ENCODE measurements at places on chromosomes 7 and 10.

- no peak for DNase-seq
Measured at GRCh38 chr7:151679881-151680612, 160.4 kb upstream of the RHEB start.

DNA sequence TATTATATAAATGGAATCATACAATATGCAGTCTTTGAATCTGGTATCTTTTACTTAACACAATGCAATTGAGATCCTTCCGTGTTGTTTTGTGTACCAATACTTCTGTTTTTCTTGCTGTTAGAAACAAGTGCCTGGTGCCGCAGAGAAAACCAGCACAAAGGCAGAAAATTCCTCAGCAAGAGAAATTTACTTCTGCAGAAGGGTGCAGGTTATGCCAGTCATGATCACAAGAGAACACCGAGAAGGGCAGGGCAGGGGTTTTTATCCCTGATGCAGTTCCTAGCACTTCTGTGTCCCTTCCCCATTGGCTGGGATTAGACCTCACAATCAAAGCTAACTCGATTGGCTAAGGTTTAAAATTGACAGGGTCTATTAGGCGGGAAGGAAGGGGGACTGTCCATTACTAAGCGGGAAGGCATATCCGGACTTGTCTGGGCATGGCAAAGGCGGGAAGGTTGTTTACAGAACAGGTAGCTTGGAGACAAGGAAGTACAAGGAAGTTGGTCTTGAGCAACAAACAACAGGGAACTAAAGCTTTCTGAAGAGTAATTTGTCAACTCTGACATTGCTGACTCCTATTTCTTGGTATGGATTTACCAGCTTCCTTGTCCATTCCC, 2.4 kb upstream of the ZNF33B start:
- DNase-seq = no peak

DNA sequence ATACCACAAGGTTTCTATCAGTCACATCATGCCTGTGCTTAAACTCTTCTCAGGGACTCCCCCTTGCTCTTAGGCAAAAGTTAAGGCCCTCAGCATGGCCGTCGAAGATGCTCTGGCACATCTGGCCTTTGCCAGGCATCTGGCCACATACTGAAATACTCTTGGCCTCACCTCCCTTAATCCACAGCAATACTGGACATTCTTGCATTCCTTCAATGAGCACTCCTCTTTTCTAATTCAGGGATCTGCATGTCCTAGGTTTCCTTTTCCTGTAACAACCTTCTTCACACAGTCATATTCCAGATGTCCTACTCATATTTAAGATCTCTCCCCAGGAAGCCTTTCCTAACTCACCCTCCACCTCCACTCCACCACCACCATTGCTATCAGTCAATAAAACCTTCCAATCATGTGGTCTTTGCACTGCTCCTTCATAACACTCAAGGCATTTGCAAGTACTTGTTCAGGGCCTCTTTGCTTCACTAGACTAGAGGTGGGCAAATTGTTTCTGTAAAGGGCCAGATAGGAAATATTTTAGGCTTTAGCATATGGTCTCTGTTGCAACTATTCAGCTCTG, 216.6 kb downstream of the KCNMA1 start:
- DNase-seq = no peak

- no peak for DNase-seq
Measured at GRCh38 chr7:107398161-107398560, 71.7 kb upstream of the GPR22 start.

- DNase-seq = no peak
Measured at GRCh38 chr7:41007351-41007751, 695.5 kb downstream of the INHBA start.

- DNase-seq = no peak
Measured at GRCh38 chr7:154916381-154916780, 86.5 kb downstream of the PAXIP1 start.

GRCh38 chr10:123882177-123882576, 9.4 kb downstream of the CPXM2 start:
- DNase-seq = no peak

- DNase-seq = no peak
Measured at GRCh38 chr10:51935341-51935740, 235.9 kb upstream of the CSTF2T start.

DNA sequence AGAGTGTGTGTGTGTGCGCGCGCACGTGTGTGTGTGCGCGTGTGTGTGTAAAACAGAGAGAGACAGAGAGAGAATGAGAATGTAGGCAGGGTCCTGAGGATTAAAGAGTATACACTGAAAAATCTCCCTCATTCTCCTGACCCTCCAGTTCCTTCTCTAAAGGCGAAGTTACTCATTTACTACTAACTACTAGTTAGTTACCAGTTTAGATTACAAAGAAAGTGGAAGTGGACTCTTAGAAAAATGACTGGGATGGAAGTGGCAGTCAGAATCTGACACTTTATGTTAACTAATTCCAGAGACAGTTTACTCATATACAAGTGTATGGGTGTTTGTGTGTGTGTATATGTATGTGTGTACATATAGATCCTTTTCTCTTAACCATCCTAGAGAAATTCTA, 146.5 kb upstream of the LRRN3 start:
- no peak for DNase-seq

Measured in SW480 (cell line).